Activated CD4-positive, alpha-beta T cell treated with anti-CD3 and anti-CD28 coated beads, Interleukin-2, amount 50 U/mL, for 24 hours (primary cell): ENCODE measurements at places on chromosomes 6 and 20.

DNA sequence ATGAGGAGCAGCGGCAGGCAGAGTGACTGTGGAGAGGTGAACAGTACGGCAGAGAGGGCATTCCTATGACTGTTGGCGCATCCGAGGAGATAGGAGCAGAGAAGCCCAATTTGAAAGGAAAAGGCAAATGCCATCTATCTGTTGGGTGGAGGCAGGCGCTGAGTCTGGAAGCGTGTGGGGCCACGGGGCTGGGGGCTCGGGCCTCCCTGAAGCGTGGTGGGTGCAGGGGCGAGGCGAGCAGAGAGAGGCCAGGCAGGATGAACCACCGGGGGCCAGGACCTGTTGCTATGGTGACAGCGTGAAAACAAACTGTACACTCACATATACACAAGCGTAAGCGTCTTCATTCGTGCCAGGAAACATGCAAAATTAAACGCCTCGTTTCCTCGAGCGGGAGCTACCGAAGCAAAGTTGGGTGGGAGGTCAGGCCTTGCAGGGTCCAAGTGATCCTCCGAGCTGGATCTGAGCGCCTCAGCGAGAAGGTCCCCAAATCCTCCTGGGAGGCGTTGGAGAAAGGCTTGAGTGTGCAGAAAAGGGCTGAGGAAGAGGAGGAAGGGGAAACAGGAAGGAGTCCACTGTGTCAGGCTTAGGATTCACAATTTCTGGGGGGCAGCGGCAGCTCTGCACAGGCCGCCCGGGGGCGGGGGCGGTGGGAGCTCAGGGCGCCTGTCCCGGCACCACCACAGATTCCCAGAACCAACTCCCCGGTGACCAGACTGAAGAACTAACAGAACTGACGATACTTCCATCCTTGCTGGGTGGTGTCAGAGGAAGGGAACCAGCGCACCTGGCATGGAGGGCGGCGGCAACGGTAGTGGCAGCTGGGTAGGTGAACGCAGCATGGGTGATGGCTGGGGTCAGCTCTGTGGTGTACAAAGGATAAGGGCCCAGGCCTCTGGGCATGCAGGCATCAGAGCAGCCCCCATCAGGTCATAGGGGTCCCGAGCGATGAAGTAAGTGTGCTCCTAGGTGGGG, 68.2 kb downstream of the KHDC1L start:
- no peak for DNase-seq

DNA sequence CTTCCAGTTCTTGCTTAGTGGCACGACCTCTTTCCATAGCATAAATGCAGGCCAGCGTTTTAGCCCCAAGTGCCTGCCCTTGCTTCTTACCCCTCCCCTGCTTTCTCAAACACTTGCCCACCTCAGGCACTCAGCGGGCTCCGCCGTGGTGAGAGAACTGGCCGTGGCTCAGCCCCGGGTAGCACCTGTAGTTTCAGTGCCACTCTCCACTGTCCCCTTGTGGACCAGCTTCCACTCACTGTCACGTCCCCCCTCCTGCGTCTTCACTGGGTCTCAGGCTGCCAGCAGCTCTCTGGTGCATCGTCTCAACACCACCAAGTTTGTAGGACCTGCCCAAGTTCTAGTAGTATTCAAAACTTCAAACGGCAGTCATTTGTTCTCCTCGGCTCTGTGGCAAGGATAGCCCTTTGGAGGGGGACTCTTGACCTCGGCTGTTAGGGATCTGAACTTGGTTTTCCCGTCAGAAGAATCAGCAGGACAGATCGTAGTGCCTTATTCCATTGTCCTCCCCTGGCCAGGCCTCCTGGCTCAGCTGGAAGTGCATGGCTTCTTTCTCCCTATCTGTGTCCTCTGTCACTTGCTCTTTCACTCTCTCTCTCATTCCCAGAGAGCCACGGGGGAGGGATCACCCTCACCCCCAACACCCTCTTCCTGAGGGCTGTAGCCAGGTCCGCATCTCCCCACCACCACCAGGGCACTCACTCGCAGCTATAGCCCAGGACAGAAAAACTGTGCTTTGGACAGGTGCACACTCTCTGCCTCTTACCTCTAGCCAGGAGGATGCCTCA, 44.6 kb downstream of the STK35 start:
- DNase-seq: no peak

- DNase-seq: no peak
Observed at GRCh38 chr20:44600758-44601201, 18.4 kb downstream of the PKIG start.

- DNase-seq: no peak
Observed at GRCh38 chr6:98847779-98848538, 13.6 kb downstream of the POU3F2 start.

DNA sequence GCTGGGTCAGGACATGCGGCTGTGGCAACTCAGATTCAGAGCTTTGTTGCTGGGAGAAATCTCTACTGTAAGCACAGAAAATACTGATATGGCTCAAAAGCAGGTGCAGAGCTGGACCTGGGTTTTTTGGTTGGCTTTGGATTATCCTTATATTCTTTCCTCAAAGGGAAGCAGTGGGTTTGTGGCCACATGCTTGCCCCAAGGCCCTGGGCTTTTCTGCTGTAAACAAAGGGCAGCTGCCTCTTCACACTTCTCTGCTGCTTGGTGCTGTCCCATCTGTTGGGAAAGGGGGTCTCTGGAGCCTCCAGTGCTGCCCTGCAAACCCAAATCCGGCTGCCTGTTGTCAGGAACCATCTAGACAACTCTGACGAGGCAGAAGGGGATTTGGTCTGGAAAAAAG, 52.4 kb downstream of the ANKRD6 start:
- no peak for DNase-seq

DNA sequence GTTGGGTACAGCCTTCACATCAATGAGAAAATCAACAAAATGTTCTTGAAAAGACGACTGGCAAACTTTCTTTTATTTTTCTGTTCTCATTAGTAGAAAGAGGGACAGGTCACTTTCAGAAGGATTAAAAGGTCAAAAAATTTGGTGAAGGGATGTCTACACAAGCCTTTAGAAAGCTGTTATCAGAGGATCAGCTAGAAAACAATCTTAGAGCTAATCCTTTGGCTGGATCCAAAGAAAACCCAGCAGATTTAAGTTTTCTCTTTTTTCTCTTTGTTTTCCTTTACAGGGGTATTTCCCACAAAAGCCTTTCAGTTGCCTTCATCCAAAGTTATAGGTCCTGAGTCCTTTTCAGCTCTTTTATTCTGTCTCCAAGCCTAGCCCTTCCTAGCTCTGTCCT, 57.3 kb upstream of the EDN1 start:
- no peak for DNase-seq

DNA sequence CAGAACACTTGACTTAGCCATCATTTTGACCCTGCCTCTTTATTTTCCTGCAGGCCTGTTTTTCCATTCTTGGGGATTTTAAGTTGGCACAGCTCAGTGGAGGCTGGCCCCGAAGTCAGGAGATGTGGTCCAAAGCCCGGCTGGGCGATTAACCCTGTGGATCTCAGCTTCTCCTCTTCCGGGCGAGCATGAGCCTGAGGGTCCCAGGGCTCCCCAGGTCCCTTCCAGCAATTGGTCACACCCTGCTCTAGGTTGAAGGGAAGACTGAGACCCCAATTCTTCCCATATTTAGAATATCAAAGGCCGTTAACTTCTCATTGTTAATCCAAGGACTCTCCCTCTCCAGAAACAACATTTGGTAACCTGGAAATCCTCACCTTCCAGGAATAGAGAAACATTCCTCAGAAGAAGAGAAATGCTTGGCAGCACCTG, 2.3 kb downstream of the THBS2 start:
- no peak for DNase-seq

- no peak for DNase-seq
Observed at GRCh38 chr20:21901470-21902275, 196.2 kb downstream of the PAX1 start.

DNA sequence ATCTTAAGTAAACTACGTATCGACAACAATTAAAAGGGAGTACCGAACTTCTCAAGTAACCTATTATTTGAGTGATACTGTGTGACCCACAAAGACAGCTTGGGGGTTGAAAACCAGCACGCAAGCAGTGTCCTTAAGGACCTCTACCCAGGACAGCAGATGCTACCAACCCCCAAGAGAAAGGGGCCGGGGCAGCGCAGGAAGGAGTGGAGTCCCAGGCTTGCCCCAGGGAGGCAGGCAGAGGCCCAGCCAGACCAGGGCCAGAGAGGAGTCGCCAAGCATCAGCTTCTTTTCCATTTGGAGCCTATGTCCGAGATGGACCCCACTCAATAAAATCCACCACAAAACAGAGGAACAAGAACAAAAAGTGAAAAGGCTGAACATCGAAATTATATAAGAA, 11.9 kb downstream of the DIDO1 start:
- DNase-seq: no peak

- peak; percentile 59 for DNase-seq
Observed at GRCh38 chr6:27894839-27895762, 17.1 kb downstream of the OR2B2 start.

GRCh38 chr20:47972916-47973309, 187.6 kb upstream of the SULF2 start:
- no peak for DNase-seq
